ENCODE measurements at places on chromosomes 11 and 22.

GRCh38 chr11:126545057-126545555 is 189.6 kb downstream of the ST3GAL4 start:
- no peak for DNase-seq

DNA sequence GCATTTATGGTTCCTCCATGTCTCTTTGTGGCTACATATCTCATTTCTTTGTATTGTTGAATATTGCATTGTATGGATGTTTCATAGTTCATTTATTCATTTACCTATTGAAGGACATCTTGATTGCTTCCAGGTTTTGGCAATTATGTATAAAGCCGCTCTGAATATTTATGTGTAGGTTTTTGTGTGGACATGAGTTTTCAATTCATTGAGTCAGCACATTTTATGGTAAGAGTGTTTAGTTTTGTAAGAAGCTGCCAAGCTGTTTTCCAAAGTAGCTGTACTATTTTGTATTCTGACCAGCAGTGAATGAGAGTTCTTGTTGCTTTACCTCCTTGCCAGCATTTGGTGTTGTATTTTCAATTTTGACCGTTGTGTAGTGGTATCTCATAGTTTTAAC is 39.2 kb downstream of the KDM2A start:
- DNase-seq = no peak

DNA sequence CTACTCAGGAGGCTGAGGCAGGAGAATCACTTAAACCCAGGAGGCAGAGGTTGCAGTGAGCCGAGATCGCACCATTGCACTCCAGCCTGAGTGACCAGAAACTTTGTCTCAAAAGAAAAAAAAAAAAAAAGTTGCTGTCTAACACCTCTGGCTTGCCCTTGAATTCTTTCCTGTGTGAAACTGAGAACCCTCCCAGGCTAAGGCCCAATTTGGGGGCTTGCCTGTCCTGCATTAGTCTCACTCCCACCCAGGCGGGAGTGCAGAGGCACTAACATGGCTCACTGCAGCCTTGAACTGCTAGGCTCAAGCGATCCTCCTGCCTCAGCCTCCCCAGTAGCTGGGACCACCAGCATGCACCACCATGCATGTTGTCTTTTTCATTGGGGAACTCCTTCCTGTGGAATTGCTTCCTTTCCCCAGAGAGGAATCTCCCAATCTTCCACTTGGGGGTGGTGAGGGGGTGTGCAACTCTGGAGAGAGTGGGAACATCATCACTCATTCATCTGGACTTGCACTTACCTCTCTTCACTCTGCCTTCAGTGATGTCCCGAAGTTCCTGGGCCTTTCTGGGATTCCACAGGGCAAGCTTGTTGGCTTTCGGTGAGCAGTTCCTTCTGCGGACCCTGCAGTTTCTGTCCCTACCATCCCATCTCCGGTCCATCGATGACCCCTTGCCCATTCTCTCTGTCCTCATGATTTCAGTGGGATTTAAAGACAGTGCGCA is 62.1 kb upstream of the CREB3L1 start:
- DNase-seq = no peak

DNA sequence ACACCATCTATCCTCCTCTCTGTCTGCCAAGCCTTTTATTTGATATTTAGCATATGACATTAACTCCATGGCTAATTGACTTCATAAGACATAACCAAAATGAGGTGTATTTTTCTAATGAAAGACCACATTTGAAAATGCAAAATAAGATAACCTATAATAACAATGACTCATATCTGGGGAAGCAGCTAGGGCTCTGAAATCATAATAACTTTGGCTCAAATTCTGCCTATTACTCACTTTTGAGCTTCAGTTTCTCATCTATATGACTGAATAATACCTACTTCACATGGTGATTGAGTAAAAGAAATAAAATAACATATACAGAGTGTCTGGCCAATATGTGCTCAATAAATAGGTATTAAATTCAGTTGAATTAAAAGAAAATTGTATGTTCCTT is 1419.8 kb upstream of the TENM4 start:
- peak; percentile 28 for DNase-seq

GRCh38 chr22:50585781-50586180 is 3.1 kb upstream of the CHKB start:
- DNase-seq = no peak

DNA sequence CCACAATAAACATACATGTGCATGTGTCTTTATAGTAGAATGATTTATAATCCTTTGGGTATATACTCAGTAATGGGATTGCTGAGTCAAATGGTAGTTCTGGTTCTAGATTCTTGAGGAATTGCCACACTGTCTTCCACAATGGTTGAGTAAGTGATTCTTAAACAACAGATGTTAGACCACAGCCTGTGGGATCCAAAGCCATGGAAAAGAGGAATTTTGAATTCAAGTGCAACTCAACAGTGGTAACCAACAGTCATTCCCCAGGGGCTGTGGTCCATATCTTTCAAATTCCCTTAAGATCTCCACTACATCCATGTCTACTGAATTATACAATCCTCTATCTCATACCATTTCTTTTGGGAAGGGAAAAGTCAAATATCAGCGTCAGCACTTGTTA is 321.5 kb downstream of the LARGE1 start:
- peak; percentile 4 for DNase-seq

DNA sequence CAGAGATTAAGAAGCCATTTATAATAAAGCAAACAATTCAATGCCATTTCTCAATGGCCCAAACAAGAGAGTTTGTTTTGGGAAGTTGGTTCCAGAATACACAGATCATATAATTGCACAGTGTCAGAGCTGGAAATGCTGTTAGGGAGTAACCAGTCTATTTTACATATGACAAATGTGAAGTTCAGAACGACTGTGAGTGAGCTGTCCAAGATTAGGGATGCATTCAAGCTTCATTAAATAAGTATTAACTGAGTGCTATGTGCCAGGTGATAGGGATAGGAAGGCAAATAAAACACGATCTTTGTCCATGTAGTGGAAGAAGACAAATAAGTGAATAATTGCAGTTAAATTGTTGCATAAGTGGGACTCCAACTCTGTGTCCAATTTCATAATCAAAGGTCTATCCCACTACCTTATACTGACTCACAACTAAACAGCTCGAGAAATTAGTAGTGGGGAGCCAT is 33.1 kb upstream of the PICALM start:
- DNase-seq = peak; percentile 53

DNA sequence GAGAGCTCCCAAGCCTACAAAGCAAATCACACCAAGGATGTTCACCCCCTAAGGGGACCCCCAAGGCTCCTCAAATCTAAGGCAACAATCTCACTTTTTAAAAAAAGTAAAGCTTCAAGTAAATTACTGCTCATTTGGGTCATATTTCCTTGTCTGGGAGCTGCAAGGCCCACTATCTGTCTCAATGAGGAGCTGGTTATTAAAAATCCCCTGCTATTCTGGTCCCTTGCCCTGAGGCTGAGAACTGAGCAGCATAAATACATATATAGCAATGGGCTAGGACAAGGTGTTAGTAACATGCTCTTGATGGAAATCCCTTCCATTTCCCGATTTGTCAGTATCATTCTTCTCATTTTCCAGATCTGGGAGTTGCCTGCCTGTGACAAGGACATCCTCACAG is 119.2 kb downstream of the ETS1 start:
- peak; percentile 55 for DNase-seq

DNA sequence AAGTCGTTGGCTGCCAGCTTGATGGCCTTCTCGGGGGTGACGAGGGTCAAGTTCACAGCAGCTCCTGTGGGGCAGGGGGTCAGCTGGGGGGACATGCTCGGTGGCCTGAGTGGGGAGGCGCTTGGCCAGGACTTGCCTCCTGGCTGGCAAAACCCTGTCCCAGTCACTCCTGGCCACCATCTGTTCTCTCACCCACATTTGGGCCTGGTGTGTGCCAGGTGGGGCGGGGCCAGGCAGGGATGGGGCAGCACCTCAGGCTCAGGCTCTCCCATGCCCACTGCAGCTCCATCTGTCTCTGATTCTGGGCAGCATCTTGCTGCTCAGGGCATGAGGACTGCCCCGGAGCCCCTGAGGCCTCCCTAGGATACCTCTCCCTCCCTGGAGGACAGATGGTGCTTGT is 3.7 kb upstream of the CEND1 start:
- DNase-seq = no peak

DNA sequence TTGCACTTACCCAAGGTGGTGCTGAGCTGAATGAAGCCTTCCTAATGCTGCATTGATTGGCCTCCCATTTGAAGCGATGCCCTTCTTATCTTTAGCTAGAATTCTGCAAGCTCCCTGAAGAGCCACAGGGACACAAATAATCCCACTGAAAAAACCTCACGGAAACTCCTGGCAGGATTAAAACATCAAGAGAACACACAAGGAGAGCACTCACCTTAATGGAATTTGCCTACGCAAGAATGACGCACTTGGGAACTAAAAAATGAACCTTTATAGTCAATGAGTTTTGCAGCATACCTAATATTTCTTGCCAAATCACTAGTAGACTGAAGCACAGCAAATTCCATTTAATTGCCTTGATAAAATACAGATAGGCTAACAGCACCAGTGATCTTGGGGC is 232.8 kb upstream of the UBASH3B start:
- DNase-seq = no peak

- peak; percentile 97 for DNase-seq
These were observed 57.5 kb upstream of the PLET1 start for GRCh38 chr11:112318184-112318591.

GRCh38 chr11:63494975-63495374 is 4.0 kb upstream of the PLAAT5 start:
- no peak for DNase-seq

DNA sequence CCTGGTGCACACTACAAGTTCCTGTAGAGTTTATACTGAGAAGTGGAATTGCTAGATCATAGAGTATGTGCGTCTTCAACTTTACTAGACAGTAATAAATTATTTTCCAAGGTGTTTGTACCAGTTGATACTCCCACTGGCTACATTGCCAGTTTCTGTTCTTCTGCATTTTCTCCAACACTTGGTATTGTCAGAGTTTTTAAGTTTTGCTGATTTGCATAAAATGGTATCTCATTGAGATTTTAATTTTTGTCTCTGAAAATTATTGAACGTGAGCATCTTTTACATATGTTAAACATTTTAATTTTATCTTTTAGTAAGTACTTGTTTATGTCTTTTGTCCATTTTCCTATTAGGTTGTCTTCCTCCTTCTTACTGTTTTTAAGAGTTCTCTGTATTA is 7.3 kb downstream of the TBCEL start:
- no peak for DNase-seq

- DNase-seq = no peak
These were observed 12.3 kb downstream of the LTBP3 start for GRCh38 chr11:65545853-65546216.

DNA sequence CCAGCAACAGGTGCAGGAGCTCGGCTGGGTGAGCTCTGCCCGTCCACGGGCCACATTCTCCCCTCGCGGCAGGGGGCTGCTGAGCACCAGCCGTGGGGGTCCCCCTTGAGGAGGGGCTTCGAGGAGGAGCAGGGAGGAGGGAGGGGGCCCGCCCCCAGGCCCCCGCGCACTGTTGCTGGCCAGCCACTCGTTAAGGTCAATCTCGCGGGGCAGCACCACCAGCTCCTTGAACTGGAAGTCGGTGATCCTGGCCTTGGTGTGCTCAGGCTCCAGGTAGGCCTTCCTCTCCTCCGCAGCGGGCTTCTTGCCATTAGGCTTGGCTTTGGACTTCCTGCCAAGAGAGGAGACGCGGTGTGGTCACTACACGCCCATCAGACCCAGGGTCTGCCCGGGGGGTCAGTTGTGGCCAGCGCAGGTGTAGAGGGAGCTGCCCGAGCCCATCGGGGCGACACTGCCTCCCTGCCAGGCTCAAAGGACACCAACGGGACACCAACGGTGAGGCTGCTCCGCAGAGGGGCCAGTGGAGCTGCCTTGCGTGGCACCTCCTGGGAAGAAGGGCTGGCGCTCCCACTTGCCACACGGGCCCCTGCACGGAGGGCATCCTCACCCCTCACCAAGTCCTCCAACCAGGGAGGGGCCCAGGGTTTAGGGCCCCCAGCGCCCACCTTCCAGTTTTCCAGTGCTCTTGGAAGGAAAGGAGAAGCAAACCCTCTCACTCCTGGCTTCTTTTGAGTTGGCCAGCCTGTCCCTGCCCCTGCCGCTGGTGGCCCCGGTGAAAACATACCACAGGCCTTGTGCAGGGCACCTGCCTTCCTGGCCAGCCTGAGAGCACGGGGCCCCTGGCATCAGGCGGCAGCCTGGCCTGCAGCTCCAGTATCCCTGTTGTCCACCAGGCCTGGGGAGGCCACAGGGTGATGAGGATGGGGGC is 5.8 kb downstream of the MOB2 start:
- no peak for DNase-seq

DNA sequence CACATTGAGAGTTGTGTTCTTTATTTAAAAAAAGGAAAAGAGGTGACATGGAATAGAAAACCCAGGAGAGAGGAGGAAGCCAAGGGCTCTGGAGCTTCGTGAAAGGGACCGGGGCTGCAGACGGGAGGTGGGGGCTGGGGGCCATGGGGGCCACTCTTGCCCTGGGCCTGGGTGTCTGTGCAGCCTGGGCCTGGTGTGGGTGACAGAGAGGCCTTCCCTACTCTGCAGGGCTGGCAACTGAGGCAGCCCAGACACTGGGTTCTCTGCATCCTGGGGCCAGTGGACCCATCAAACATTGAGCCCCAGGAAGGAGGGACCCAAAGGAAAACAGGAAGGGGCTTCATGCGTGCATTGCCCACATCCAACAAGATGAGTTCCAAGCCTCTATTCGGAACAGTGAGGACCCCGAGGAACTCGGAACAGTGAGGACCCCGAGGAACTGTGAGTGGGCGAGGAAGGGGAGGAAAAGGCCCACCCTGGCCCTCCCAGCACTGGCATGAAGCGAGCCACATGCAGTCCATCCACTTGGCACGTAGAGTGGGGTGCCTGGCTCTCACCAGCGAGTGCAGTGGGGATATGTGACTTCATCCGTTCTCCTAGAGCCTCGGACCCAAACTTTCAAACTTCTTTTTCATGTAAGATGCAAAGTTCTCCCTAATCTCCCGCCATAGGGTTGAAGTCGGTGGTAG is 1121.6 kb downstream of the BRD1 start:
- no peak for DNase-seq

DNA sequence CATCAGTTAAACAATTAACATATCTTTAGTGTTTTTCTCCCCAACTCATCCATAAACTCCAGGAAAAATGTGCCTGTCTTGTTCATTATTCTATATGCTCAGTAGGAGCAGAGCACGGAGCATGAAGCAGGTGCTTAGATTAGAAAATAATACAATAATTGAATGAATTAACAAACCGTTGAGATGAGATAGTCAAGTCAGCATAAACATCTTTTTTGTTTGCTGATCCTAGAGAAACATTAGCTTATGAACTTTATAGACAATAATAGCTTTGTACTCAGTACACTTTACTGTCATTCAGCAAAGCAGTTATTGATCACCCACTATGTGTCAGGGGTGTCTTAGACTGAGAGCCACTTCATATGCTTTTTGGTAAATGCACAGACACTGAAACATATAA is 105.2 kb upstream of the SEZ6L start:
- no peak for DNase-seq

- DNase-seq = no peak
These were observed 33.5 kb downstream of the THAP12 start for GRCh38 chr11:76347466-76347865.

DNA sequence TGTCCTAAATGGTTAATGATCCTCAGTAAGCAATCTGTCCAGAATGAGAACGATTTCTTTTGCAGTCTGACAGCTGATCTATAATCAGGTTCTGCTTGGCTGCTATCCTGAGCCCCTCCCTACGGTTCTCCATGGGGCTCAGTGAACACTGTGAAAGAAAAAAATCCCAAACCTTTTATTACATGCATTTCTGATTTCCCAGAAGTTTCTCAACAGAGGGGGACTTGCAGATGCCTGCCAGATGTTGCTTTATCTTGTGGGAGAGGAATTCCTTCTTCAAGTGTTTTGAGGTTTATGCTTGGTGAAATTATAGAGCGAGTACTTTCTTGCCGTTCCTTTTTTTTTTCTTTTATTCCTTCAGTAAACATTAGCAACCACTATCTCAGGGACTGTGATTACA is 531.9 kb upstream of the ISX start:
- DNase-seq = no peak

GRCh38 chr11:117273550-117274289 is 17.4 kb upstream of the BACE1-AS start:
- peak; percentile 94 for DNase-seq
